Kidney (tissue), 22 donors: ENCODE measurements at places on chromosomes 5 and 9. TPM values are rescaled to one million over a fixed set of nuclear protein-coding genes. Genes with fewer than 3 reads are reported as not detected.

Gene CDH6
- total RNA-seq, result 196 TPM

Gene CKMT2
- 3.7 TPM for total RNA-seq

Gene ANXA2R
- total RNA-seq, result 4.6 TPM

Gene ELP1
- total RNA-seq, result 25.2 TPM

Gene CATSPER3
- total RNA-seq, result 1.4 TPM

Gene SLC25A48
- 1.7 TPM for total RNA-seq

Gene EPB41L4A
- 39.0 TPM for total RNA-seq

Gene PCDHGB3
- total RNA-seq, result 4.4 TPM

Gene TMEM174
- 1.1 TPM for total RNA-seq

Gene CARTPT
- total RNA-seq, result not detected

- no peak for DNase-seq
- H3K27me3 ChIP-seq, result no peaks in the 10 kb centered on the region
- H3K36me3 ChIP-seq, result no peaks in the 10 kb centered on the region
- H3K4me1 ChIP-seq, result no peaks in the 10 kb centered on the region
- no peak overlapping the region for H3K27ac ChIP-seq
Measured at GRCh38 chr5:142254431-142254830, 70.4 kb downstream of the SPRY4 start.

DNA sequence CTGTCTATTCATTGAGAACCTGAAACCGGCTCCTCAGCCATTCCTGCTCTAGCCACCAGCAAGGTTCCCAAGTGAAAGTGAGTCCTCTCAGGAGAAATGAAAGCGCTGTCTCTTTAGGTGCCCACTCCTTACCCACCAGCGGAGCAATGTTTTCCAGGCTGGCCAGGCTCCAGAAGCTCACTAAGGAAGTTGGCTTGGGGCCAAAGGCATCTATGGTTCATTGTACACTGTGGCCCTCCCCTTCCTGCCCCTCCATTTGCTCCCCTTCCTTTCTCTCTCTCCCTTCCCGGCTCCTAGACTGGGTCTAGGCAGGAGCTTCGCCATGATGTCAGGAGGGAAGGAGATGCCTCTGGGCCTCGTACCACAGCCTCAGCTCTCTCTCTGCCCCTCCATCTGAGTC is 1.1 kb upstream of the GABRP start:
- no peaks in the 10 kb centered on the region for H3K36me3 ChIP-seq
- H3K4me1 ChIP-seq, result no peaks in the 10 kb centered on the region
- no peak overlapping the region for H3K4me3 ChIP-seq

- H3K36me3 ChIP-seq, result no peaks in the 10 kb centered on the region
- H3K27ac ChIP-seq, result no peak overlapping the region
- no peak for DNase-seq
Measured at GRCh38 chr5:18491349-18491748, 857.1 kb downstream of the TAF11L14 start.

- no peaks in the 10 kb centered on the region for H3K4me1 ChIP-seq
- H3K27me3 ChIP-seq, result no peaks in the 10 kb centered on the region
- no peak for DNase-seq
- H3K4me3 ChIP-seq, result no peak overlapping the region
- no peaks in the 10 kb centered on the region for H3K36me3 ChIP-seq
Measured at GRCh38 chr5:78953092-78953800, 31.9 kb downstream of the ARSB start.

DNA sequence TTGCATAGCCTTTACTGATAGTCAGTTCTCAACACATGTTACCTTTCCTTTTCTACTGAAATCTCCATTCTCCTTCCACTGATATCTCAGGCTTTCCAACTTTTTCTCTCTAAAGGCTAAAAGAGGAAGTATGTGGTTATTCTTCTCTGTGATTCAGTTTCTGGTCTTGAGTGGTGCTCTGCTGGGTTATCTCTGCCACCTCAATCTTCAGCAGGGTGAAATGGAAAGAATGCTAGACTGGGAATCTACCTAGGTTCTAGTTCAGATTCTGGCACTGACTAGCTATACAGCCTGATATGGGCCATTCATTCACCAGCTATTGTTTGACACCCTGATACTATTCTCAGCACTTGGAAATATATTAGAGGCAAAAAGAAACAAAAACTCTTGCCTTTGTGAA is 124.9 kb upstream of the GRIA1 start:
- no peaks in the 10 kb centered on the region for H3K27me3 ChIP-seq
- H3K4me1 ChIP-seq, result no peaks in the 10 kb centered on the region
- no peak overlapping the region for H3K4me3 ChIP-seq
- no peak overlapping the region for H3K27ac ChIP-seq
- no peaks in the 10 kb centered on the region for H3K36me3 ChIP-seq

DNA sequence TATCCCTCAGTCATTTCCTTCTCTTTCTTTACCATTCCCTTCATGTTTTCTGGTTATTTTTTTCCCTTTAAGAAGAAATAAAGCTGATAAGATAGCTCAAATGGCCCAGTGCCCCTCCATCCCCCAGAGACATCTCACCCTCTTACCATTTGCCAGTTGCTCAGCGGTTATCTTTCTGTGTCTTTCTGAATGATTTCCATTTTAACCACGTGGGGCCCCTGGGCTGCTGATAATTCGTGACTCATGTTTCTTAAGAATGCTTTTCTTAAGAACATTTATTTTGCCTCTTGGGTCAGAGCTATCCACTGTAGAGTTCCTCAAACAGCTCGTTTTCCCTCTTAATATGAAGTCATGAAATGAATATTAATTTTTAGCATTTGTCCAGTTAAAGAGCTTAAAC is 147.8 kb downstream of the MAST4 start:
- peaks cover 14% of the 10 kb centered on the region for H3K4me1 ChIP-seq
- DNase-seq, result no peak
- H3K4me3 ChIP-seq, result no peak overlapping the region
- no peaks in the 10 kb centered on the region for H3K27me3 ChIP-seq
- no peaks in the 10 kb centered on the region for H3K36me3 ChIP-seq

DNA sequence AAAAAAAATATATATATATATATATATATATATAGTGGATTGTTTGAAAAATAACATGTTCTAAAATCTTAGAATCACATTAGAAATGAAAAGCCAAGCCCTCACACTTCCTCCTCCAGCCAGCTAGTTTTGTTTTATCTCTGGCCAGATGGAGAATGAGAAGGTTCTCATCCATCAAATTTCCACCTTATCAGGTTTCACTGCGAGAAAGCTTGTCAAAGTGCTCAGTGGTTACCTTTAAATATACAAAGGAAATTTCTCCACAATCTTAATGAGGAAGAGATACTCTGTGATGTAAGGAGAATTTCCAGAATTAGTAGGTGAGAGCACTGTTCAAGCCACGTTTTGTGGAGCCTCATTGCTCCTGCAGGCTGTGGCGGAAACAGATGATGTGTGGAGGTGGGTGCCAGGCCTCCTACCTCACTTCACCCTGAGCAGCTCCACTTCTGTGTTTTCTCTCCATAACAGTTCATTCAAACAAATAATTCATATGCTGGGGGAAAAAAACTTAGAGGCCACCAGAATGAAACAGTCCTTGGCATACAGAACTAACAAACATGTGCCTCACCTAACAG is 71.9 kb downstream of the CDK5RAP2 start:
- no peaks in the 10 kb centered on the region for H3K36me3 ChIP-seq
- no peak overlapping the region for H3K4me3 ChIP-seq
- DNase-seq, result no peak
- H3K4me1 ChIP-seq, result no peaks in the 10 kb centered on the region
- H3K27me3 ChIP-seq, result no peaks in the 10 kb centered on the region
- H3K27ac ChIP-seq, result no peak overlapping the region

DNA sequence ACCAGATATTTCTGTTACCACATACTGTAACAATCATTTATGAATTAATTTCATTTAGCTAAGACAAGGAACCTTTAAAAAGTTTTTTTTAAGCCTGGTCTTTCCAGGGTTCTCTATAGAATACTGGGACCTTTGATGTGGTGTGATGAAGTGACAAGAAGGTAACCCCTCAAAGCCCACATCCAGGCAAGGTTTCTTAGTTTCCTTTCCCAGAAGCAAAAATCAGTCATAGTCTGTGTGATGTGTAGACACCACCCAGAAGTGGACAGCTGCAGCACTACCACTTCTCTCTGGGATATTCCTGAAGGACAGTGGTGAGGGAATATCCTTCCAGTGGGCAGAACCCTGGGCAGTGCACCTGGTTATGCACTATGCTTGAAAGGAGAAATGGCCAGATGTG is 115.6 kb downstream of the TTC39B start:
- no peak for DNase-seq
- H3K4me3 ChIP-seq, result no peak overlapping the region
- H3K27me3 ChIP-seq, result no peaks in the 10 kb centered on the region
- H3K4me1 ChIP-seq, result no peaks in the 10 kb centered on the region
- H3K27ac ChIP-seq, result no peak overlapping the region

GRCh38 chr9:12739014-12739652 is 35.7 kb upstream of the LURAP1L start:
- no peaks in the 10 kb centered on the region for H3K4me1 ChIP-seq
- no peak overlapping the region for H3K4me3 ChIP-seq
- no peaks in the 10 kb centered on the region for H3K36me3 ChIP-seq
- no peak for DNase-seq
- H3K27me3 ChIP-seq, result no peaks in the 10 kb centered on the region
- no peak overlapping the region for H3K27ac ChIP-seq

GRCh38 chr5:50593681-50594080 is 72.8 kb upstream of the PARP8 start:
- no peak overlapping the region for H3K27ac ChIP-seq
- DNase-seq, result no peak
- H3K4me1 ChIP-seq, result no peaks in the 10 kb centered on the region
- H3K36me3 ChIP-seq, result no peaks in the 10 kb centered on the region
- no peak overlapping the region for H3K4me3 ChIP-seq

- DNase-seq, result no peak
- H3K4me1 ChIP-seq, result no peaks in the 10 kb centered on the region
- H3K4me3 ChIP-seq, result no peak overlapping the region
Measured at GRCh38 chr9:2853517-2853916, 9.6 kb upstream of the PUM3 start.

DNA sequence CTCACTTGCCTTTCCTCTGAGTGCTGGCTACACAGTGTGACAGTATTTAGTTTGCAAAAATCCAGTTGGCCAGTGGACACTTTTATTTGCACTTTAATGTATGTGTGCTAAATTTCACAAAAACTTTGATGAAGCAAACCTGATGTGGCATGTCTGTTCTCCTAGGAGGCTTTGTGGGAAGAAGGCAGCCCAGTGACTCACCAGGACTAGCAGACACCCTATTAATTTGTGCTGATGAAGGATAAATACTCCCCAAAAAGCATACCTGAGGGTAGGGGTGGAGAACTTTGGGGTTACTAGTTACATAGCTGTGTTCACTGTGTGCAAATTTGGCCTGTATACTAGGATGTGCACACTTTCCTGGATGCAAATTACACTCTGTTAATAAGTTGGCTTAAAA is 39.3 kb upstream of the IPPK start:
- no peaks in the 10 kb centered on the region for H3K27me3 ChIP-seq
- H3K27ac ChIP-seq, result no peak overlapping the region
- no peak overlapping the region for H3K4me3 ChIP-seq
- H3K36me3 ChIP-seq, result no peaks in the 10 kb centered on the region

- no peak overlapping the region for H3K4me3 ChIP-seq
- H3K4me1 ChIP-seq, result no peaks in the 10 kb centered on the region
Measured at GRCh38 chr5:37043693-37044092, 167.1 kb downstream of the NIPBL start.

DNA sequence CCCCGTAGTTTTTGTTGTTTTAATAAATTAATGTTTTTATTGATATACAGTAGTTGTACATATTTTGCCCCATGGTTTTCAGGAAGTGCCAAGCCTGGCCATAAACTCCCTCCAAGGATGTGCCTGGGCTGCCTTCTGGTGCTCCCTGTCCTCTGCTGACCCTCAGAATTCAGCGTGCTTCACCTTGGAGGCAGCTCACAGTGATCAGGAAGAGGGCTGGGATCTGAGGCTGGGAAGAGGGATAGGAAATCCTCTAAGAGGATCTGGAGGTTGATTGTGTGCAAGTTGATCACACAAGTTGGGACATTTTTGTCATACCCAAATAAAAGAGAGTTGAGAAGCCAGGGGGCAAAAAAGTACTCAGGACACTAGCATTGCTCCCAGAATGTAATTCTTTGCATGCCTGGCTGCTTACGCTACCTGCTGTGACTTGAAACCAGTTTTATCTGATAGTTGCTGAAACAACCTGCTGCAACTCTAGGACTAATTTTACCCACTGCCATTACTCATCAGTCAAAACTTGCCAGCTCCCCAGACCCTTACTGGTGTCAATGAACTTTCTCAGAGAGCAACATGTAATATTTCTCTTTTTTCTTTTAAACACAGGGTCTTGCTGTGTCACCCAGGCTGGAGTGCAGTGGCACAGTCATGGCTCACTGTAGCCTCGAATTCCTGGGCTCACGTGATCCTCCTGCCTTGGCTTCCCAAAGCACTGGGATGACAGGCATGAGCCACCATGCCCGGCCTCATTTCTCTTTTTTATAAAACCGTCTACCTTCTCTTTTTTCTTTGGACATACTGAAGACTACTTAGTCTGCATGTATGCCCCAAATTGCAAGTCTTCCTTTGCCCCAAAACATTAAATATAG is 29.0 kb downstream of the PDE6A start:
- no peaks in the 10 kb centered on the region for H3K27me3 ChIP-seq
- no peak overlapping the region for H3K4me3 ChIP-seq
- H3K36me3 ChIP-seq, result no peaks in the 10 kb centered on the region
- H3K27ac ChIP-seq, result no peak overlapping the region
- no peak for DNase-seq

- peak overlapping the region; percentile 66 for H3K4me3 ChIP-seq
- peaks cover 15% of the 10 kb centered on the region for H3K4me1 ChIP-seq
Measured at GRCh38 chr9:128921881-128922763, 1.3 kb downstream of the PHYHD1 start.

- H3K36me3 ChIP-seq, result no peaks in the 10 kb centered on the region
- no peaks in the 10 kb centered on the region for H3K27me3 ChIP-seq
- no peak overlapping the region for H3K27ac ChIP-seq
- H3K4me3 ChIP-seq, result no peak overlapping the region
- no peak for DNase-seq
- no peaks in the 10 kb centered on the region for H3K4me1 ChIP-seq
Measured at GRCh38 chr5:61575103-61575502, 243.0 kb downstream of the ZSWIM6 start.

GRCh38 chr5:91162534-91163381 is 220.4 kb downstream of the ARRDC3 start:
- no peak overlapping the region for H3K4me3 ChIP-seq
- peaks cover 6% of the 10 kb centered on the region for H3K4me1 ChIP-seq
- H3K27me3 ChIP-seq, result no peaks in the 10 kb centered on the region
- no peaks in the 10 kb centered on the region for H3K36me3 ChIP-seq
- peak overlapping the region; percentile 48 for H3K27ac ChIP-seq

- no peak overlapping the region for H3K27ac ChIP-seq
- no peaks in the 10 kb centered on the region for H3K36me3 ChIP-seq
- H3K27me3 ChIP-seq, result no peaks in the 10 kb centered on the region
- DNase-seq, result no peak
- no peaks in the 10 kb centered on the region for H3K4me1 ChIP-seq
- H3K4me3 ChIP-seq, result no peak overlapping the region
Measured at GRCh38 chr9:2583308-2584013, 38.1 kb upstream of the VLDLR start.
